ENCODE measurements at places on chromosomes 6 and 20.

GRCh38 chr6:52362443-52363227, 684 bp downstream of the PAQR8 start:
- peak; percentile 17 for DNase-seq

GRCh38 chr20:32681175-32682084, 7.7 kb upstream of the C20orf203 start:
- DNase-seq, result peak; percentile 50

DNA sequence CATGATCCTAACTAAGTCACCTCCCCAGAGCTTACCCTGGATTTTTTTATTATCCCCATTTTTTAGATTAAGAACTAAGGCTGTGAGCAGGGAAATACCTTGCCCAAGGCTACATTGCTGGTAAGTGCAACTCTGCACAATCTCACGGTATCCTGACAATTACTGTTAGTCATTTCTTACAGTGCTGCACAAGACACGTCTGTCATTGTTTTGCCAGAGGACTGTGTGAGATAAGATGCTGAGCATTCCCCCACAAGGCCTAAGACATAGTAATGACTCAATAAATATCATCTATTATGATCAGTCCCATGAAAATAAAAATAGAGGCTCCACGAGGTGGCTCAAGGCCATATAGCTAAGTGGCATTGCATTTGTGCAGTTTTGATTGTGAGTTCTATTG, 21.0 kb downstream of the PFDN4 start:
- DNase-seq, result no peak

- DNase-seq, result no peak
These were observed 265.1 kb upstream of the PRDM1 start for GRCh38 chr6:105821027-105821426.

DNA sequence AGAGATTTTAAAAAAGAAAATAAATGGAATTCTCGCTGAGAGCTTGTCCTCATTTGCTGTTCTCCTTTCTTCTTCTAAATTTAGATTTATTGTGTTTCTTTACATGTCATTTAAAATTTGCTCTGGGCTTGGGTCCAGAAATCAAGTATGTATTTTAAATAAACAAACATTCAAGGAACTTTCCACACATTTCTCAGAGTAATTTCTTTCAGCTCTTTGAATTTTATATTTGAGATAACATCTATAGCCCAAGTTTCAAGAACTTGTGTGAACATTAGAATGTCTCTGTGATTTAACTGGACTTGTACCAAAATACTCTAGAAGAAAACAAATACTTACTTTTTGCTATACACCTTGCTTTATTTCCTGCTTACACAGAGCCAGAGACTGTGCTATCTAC, 192.3 kb downstream of the TMEM200A start:
- DNase-seq, result no peak

GRCh38 chr6:148620579-148621298, 126.1 kb upstream of the UST start:
- no peak for DNase-seq

- DNase-seq, result no peak
These were observed 27.0 kb downstream of the ZNF292 start for GRCh38 chr6:87182321-87182720.

GRCh38 chr6:56951049-56951831, 3.7 kb upstream of the BEND6 start:
- no peak for DNase-seq

GRCh38 chr6:90338409-90338808, 41.8 kb upstream of the BACH2 start:
- no peak for DNase-seq

DNA sequence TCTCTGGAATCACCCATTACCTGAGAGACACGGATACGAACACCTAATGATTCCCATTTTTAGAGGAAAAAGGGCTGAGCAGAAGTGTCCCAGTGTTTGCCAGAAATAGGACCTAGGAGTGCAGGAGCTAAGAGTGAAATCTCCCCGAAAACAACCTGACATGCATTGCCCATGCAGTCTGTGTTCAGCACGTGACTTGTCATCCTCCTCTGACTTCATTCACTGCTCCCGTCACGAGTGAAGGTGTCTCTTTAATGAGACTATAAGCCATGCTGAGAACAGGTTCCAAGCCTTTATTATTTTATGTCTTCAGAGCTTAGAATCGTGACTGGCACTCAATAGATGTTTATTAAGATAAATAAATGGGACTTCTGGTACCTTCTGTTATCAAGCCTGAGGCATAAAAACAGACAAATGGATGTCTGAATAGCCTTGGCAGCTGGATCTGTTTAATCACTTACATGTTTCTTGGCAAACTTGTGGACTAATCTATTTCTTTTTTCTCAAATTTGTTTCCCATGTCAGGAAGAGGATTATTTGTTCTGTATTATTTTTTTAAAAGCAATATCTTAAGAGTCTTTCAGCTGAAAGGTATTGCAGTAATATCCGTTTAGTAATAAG, 3.7 kb upstream of the MLIP start:
- DNase-seq, result no peak

- no peak for DNase-seq
These were observed 200.5 kb upstream of the FOXQ1 start for GRCh38 chr6:1111361-1111760.

- no peak for DNase-seq
These were observed 121.0 kb downstream of the UST start for GRCh38 chr6:148867862-148868261.

- no peak for DNase-seq
These were observed 200.3 kb downstream of the DLL1 start for GRCh38 chr6:170090561-170090960.

GRCh38 chr20:42963796-42964195, 225.9 kb downstream of the PTPRT start:
- DNase-seq, result no peak

GRCh38 chr6:36839749-36840431, 646 bp upstream of the CPNE5 start:
- peak; percentile 22 for DNase-seq

DNA sequence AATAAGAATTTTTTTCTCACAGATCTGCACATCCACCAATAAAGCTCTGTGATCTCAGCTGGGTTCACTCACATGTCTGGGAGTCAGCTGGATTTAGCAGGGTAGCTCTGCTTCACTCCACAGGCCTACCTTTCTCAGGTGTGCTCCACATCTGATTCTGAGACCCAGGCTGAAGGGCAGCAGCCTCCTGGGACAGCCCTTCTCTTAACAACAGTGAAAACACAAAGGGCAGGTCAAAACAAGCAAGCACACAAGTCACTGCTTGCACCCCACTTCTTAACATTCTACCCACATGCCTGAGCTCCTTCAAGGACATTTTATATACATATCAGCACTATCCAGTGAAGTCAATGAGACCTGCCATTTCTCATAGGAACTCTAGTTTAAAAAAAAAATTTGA, 96.0 kb upstream of the MAP3K4 start:
- DNase-seq, result no peak

- DNase-seq, result no peak
These were observed 747.7 kb downstream of the C6orf118 start for GRCh38 chr6:164561656-164562055.

GRCh38 chr6:165013701-165014100, 295.7 kb downstream of the C6orf118 start:
- DNase-seq, result no peak

GRCh38 chr6:168370310-168370991, 50.9 kb upstream of the DACT2 start:
- DNase-seq, result peak; percentile 82

GRCh38 chr6:117706504-117706903, 31.2 kb downstream of the NUS1 start:
- no peak for DNase-seq

- DNase-seq, result no peak
These were observed 99.8 kb downstream of the OPRM1 start for GRCh38 chr6:154138793-154139192.

DNA sequence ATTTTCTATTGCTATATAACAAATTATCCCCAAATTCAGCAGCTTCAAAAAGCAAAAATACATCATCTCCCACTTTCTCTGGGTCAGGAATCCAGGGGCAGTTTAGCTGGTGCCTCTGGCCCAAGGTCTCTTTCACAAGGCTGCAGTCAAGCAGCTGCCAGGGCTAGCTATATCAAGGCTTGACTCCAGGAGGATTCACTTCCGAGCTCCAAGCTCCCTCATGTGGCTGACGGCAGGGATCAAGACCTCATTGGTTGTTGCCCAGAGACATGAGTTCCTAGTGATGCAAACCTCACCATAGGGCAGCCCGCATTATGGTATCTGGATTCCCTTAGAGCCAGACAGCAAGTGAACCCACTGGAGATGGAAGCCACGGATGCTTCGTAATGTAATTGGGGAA, 1.3 kb upstream of the VNN1 start:
- DNase-seq, result no peak

- DNase-seq, result no peak
These were observed 54.1 kb upstream of the SASH1 start for GRCh38 chr6:148288541-148288940.

DNA sequence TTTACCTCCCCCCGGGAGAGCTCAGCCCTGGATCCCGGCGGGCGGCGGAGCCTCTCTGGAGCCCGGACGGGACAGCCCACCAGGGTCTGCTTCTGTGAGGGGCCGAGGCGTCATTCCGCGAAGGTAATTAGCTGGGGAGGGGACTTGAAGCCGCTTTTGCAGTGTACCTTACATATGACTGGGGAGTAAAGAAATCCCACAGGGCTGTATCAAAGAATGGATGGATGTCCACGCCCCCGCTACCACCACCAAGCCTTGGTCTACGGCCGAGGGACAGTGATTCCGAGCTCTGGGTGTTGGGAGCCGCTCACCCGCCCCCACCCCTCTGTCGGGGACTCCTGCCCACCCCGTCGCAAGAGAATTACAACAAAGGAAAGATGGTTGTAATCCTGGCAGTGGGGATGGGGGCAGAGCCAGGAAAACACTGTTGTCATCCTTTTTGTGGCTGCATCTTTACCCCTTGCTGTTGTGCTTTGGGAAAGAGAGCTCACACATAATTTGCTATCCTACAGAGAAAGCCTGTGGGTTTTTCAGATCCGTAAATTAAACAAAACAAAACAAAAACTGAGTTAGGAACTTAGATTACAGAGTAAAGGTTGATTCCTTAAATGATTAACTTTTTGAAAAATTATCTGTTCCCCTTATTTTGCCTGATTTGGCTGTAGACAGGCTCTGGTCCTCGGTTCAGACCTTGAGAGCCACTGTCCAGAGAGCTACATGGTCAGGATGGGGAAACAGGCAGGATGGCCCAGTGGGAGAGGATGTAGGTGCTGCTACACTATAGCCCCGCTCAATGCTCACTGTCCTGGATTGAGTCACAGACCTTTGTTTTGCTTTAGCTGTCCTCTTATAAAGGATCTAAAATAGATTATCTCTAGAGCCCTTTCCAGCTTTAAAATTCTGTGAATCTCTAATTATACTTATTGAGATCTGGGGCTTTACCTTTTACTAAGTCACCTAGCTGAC, 997 bp upstream of the FBXO30 start:
- DNase-seq, result no peak

GRCh38 chr20:49368596-49368995, 90.7 kb upstream of the ZNFX1 start:
- no peak for DNase-seq

DNA sequence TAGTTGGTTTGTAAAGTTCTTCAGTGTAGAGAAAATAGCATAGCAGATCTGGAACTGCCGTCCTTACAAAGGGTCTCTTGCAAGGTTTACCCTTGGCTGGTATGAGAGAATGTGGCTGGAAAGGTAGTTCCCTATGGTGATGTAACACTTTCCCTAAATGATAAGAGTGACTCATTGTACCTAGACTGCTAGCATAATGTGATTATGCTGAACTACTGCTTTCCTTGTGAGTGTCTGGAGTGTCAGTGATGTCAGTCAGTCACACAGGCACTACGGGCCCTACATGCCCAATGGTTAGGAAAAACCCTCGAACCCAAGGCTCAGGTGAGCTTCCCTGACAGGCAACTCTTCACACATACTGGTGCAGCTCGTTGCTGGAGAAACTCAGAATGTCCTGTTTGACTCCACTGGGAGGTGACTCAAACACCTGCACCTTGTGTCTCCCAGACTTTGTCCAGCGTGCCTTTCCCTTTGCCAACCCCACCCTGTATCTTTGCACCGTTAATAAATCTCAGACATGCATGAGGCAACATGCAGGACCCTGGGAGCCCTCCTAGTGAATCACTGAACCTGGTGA, 28.4 kb upstream of the LY86 start:
- no peak for DNase-seq

DNA sequence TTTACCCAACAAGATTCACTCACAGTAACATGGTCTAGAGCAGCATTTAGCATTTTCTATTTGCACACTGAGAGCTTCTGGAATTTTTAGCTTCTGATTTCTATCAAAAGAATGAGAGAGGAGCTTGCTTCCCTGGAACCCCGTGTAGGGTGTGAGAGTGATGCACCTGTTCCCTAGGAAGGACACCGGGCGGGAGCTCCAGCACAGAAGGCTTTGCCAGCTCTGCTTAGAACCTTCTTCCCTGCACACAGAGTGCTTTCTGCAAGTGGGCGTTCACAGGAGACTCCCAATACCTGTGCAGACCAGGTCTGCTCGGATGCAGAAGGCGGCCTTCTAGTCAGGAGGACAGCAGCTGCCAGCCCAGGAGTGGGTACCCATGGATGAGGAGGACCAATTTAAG, 217.3 kb downstream of the TBXT start:
- no peak for DNase-seq

GRCh38 chr20:47243532-47244305, 112.8 kb downstream of the ZMYND8 start:
- no peak for DNase-seq

DNA sequence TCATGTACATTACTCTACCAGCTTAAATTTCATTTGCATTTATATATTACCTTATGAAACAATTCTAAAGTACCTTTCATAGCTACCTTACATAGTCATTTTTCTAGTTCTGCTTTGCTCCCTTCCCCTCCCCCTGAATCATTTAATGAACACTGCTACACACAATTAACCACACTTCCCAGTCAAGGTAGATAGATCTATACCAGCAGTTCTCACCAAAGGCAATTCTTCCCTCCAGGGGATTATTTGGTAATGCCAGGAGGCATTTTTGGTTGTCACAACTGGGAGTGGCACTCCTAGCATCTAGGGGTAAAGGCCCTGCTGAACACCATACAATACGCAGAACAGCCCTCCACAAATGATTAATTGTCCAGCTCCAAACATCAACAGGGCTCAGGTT, 143.9 kb upstream of the SHLD1 start:
- no peak for DNase-seq

- no peak for DNase-seq
These were observed 772.8 kb upstream of the MAN1A1 start for GRCh38 chr6:120122401-120122800.

GRCh38 chr6:55497694-55498093, 81.3 kb downstream of the HMGCLL1 start:
- DNase-seq, result no peak

GRCh38 chr20:1346315-1346969, 17.5 kb upstream of the SDCBP2 start:
- no peak for DNase-seq

Measured in NCI-H1092 treated with DMSO at 0.1 percent for 48 hours (cell line).